ENCODE measurements at places on chromosomes 6 and 20.

DNA sequence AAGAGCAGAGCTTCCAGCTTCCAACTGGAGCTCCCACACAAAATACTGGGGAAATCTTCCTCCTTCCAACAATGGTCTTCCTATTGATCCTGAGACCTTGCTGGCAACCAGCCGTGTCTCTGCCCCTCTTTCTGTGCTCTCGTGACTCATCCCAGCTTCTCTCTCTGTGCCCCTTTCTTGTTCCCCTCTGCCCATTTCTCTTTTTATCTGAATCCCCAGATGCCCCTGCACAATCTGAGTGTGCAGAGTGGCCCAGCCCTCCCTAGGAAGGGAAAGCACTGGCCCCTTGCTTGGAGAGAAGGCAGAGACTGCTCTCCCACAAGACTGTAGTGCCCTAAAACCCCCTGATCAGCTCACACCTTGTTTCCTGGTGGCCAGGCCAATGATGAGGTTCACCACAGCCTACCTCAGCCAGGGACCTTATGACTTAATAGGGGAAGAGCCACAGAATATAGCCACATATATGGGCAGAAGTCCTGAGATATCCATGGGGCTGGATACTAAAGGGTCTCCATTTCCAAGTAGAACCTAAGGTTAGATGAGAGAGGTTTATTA is 23.1 kb upstream of the MAS1L start:
- no peak for DNase-seq

GRCh38 chr6:7996538-7997111 is 67.6 kb downstream of the BLOC1S5 start:
- no peak for DNase-seq

GRCh38 chr20:36988494-36988966 is 37.0 kb upstream of the SAMHD1 start:
- no peak for DNase-seq

GRCh38 chr6:79604583-79605037 is 26.5 kb upstream of the SH3BGRL2 start:
- no peak for DNase-seq

GRCh38 chr6:15874821-15875220 is 212.0 kb upstream of the DTNBP1 start:
- no peak for DNase-seq

- DNase-seq, result no peak
These were observed 82.6 kb downstream of the RIPOR3 start for GRCh38 chr20:50608750-50609104.

DNA sequence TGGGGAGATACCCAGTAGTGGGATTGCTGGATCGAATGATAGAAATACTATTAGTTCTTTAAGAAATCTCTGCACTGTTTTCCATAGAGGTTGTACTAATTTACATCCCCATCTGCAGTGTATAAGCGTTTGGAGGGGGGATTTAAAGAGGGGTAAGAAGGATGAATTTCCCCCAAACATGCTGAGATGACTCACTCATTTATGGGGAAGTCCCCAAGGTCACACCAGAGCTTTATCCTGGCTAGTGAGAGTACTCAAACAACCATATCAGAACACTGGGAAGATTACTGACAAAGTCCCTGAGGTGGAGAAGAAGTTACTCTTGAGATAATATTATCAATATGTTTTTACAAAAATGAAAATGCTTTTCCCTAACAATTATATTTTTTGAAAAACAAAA is 44.0 kb downstream of the ROS1 start:
- no peak for DNase-seq

DNA sequence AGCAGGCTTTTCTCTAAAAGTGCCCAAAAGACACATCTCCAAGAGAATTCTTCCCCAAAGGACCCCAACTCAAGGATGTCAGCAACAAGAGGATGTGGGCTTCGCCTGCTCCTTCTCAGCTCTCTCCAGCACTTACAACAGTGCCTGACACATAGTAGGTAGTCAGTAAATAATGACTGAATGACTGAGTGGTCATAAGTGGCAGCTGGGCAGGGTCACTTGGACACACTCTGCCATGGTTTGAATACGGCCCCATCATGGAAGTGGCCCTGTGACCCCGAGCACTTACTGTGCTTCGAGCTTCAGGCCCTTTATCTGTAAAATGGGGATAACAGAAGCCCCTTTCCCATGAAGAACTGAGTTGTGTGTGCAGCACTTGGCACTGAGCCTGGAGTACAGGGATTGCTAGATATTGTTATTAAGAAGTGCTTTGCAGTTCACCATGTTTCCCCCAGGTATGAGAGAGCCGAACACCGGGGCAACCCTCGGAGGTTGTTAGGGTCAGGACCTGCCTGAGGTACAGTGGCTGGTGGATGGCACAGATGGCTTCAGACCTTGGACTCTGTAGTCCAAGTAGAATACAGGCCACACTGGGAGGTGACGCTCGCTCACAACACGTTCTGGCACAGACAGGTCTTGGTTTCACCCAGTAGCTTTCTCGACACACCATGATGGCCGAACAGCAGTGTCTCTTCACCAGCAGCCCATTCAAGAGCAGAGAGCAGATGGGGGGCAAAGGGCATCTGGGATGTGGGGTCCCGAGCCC is 56.0 kb downstream of the NOL4L start:
- no peak for DNase-seq

DNA sequence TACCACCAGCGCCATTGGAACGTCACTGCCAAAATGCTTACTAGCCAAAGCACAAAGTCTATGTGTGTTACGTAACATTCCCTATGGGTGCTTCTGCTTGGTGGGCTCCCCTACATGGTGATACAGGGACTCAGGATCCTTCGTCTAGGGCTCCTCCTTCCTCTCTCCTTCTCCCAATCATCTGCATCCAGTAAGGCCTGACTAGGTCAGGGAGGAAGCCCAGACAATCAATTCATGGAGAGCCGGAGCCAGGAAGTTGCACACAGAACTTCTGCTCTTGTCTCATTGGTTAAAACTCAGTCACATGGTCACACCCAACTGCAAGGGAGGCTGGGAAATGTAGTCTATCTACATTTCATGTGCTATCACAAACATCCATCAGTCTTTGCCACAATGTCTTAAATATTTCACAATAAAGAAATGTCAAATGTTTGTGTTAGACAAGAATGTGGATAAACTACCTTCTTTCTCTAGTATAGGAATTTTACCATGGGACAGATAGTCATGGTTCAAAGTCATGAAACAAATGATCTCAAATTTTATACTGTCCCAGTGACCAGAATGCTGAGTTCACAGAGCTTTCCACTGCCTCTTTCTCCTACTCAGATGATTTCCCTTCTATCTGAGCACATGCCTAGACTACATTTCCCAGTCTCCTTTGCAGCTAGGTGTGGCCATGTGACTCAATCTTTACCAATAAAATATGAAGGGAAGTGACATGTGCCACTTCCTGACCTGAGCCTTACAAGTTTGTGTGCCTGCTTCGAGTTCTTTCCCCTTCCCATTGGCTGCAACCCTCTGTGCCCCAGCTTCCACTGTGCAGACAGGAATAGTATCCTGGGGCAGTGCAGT is 9.3 kb upstream of the KCNK15 start:
- DNase-seq, result no peak

- DNase-seq, result no peak
These were observed 42.0 kb upstream of the TMEM244 start for GRCh38 chr6:129903082-129903481.

- DNase-seq, result no peak
These were observed 18.3 kb downstream of the ARHGAP18 start for GRCh38 chr6:129691709-129692108.

DNA sequence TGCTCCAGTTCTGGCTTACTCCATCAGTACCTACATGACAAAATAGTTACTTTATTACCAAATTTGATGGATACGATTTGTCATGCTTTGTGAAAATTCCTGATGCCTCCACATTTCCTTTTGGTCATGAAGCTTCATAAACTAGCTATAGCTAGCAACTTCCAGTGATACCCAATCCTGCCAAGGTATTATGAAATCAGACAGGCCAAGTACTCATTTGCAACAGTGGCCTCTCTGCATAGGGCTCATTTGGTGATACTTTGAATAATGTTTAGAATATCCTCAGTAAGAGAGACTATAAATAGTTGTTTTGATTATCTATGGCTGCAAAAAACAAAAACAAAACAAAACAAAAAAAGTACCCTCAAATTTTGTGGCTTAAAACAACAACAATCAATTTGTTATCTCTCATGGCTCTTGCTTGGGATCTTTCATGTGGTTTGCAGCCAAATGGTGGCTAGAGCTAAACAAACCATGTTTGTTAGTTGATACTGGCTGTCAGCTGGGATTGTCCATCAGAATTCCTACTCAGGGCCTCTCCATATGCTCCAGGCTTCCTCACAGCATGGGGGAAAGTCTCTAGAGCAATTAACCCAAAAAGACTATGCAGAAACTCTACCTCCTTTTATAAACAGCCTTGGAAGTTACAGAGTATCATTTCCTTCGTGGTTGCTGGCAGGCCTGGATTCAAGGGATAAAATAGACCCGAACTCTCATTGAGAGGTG is 10.1 kb upstream of the PRL start:
- no peak for DNase-seq

DNA sequence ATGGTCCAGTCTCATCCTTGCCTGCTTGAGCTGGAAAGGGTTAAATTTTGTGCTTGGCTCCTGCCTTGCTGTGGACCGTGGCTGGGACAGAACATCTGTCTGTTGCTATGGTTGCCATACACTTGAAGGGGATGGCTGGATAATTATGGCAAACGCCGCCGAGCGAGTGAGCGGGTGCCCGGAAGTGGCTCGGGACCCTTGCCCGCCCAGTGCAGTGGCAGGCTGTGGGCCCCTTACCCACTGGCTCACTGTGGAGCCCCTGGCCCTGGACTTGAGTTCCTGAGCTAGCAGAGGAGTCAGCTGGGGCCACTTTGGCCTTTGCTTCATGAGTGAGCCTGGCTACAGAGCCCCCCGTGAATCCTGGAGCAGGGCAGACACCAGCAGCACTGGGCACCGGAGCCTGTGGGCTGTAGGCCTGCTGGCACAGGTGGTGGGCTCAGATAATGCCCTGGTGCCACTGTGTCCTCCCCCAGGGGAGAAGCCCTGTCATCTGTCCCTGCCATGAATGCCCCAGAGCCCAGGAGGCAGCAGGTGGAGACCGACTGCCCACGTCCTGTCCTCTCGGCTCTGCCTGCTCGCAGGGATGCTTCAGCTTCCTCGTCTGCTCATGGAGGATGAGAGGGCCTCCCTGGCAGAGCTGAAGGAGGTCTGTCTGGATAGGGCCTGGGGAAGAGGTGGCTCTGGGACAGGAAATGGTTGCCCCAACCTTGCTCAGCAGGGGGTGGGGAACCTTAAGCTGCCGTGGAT is 25.5 kb upstream of the NOL4L start:
- no peak for DNase-seq

- DNase-seq, result no peak
These were observed 3.8 kb downstream of the TSHZ2 start for GRCh38 chr20:52975803-52976531.

- DNase-seq, result no peak
These were observed 23.7 kb downstream of the RIOK1 start for GRCh38 chr6:7413151-7413823.

DNA sequence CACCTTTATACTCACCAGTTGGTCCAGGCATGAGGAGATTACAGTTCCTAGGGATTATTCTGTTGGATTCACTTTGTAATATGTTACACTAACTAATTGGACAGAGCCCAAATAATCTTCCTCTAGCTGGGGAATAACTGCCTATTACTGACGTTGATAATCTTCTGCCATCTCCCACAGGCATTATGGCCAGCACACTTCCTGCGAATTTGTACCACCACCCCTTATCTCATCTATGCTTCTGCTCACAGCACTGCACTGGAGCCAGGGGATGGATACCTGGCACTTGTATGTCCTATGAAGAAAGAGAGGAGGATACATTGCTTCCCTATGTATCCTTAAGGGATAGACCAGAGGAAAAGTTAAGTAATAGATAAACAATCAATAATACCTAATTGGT is 494.8 kb upstream of the MAN1A1 start:
- no peak for DNase-seq

- DNase-seq, result no peak
These were observed 16.6 kb downstream of the DCDC2 start for GRCh38 chr6:24340998-24341938.

- no peak for DNase-seq
These were observed 10.1 kb upstream of the BICRAL start for GRCh38 chr6:42771741-42772100.

DNA sequence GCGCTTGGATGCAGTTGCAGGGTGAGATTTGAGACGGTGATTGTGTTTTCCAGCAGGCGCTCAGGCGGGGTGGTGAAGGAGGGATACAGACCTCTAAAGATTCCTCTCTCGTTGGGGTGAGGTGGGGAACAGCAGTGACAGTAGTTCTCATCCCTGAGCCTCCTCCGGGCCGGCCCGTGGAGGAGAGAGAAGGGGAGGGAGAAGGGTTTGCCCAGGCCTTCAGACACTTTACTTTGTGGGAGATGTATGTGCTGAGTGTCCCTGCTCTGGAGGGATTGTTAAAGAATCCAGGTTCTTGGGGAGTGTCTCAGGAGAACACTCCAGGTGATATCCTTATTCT is 41.0 kb downstream of the PSMB9 start:
- DNase-seq, result no peak

DNA sequence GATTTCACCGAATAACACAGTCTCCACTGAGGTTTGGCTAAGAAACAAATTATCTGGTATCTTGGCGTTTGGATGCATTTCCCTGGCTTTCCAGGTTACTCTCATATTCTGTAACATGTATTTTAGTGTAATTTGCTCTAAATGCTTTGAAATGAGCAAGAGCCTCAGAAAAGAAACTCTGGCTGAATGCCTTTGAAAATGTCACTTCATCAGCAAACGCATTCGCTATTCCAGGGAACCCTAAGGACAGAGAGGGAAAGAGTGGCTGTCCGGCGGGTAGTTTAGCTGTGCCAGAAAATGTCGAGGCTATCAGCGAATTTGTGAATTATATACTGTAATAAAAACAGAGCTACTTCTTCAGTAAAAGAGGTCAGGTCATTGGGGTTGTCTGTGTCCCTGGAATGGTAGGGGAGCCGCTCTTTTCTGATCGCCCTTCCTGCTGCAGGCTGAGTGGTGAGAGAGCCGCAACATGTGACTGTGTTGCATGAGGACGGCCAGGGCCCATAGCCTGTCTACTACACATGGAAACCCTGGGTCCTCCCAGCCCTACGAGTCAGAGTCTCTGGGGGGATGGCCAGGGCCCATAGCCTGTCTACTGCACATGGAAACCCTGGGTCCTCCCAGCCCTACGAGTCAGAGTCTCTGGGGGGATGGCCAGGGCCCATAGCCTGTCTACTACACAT is 57.3 kb downstream of the SMOC2 start:
- DNase-seq, result no peak
